Activated naive CD4-positive, alpha-beta T cell treated with anti-CD3 and anti-CD28 coated beads, Interleukin-2, amount 50 U/mL, for 72 hours (primary cell): ENCODE measurements at places on chromosomes 4 and X. TPM values are rescaled to one million over a fixed set of nuclear protein-coding genes. Genes with fewer than 3 reads are reported as not detected.
A peak's percentile ranks its signal among the peaks of the same experiment; 100 is the strongest.

DNA sequence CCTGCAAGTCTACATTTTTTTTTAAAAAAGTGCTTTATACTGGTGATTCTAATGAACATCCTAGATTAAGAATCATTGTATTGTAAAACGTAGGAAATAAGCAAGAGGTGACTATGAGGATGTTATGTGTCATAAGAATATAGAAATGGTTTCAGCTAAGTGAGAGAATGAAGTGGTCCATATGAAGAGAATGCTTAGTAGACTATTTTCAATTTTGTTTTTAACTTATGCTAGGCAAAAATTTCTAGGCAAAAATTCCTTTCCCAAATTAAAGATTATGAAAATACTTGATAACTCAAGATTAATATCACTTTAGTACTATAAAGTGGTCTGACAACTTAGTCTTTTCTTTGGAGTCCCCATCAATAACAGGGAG, 825 bp downstream of the DYNLT3 start:
- DNase-seq = no peak

YY2 gene
- total RNA-seq = 0.54 TPM

GYPA gene
- not detected for total RNA-seq

- DNase-seq = no peak
Observed at GRCh38 chrX:8960957-8961468, 72.9 kb downstream of the FAM9B start.

FGFBP1 gene
- not detected for total RNA-seq

PCDH18 gene
- total RNA-seq = 0.06 TPM

ADAM29 gene
- not detected for total RNA-seq

FAM241A gene
- 2.6 TPM for total RNA-seq

DNA sequence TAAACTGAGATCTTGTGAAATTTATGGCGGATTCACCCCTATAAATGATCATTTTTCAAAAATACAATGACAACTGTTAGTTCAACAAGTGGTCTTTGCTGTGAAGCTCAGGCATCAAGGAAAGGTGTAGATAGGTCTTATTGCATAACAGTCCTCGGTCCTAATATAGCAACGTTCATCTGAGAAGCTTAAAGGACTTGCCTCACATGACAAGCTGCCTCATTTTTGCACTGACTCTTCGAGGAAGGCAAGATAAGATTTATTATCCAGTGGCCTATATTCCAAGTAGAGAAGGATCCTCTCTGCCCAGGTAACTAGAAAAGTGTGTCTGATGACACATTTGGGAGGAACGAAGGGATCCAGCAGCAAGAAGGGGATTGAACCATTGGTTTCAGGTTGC, 13.6 kb upstream of the DDX3X start:
- DNase-seq = no peak

DNA sequence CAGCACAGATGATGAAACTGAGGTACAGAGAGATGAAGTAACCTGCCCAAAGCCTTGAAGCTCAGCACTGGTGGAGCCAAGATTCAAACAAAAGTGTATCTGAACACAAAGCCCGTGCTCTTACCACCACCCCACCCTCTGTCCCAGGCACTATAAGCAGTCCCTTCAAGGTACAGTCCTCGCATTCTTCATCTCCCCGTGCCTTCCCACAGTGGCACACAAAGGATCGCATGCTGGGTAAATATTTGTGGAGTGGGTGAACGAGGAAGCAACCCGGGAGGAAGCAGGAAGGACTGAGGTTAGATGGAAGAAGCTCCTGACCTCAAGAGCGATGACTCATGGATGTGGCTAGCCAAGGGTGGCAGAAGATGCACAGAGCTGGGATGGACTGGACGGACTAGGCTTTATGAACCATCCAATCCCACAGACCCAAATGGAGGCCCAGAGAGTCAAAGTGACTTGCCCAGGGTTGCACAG, 18.4 kb downstream of the IQSEC2 start:
- peak; percentile 60 for DNase-seq

ARHGAP10 gene
- 2.9 TPM for total RNA-seq

MMRN1 gene
- total RNA-seq = 0.11 TPM

- DNase-seq = no peak
Observed at GRCh38 chr4:8709050-8709728, 116.6 kb downstream of the CPZ start.

DNA sequence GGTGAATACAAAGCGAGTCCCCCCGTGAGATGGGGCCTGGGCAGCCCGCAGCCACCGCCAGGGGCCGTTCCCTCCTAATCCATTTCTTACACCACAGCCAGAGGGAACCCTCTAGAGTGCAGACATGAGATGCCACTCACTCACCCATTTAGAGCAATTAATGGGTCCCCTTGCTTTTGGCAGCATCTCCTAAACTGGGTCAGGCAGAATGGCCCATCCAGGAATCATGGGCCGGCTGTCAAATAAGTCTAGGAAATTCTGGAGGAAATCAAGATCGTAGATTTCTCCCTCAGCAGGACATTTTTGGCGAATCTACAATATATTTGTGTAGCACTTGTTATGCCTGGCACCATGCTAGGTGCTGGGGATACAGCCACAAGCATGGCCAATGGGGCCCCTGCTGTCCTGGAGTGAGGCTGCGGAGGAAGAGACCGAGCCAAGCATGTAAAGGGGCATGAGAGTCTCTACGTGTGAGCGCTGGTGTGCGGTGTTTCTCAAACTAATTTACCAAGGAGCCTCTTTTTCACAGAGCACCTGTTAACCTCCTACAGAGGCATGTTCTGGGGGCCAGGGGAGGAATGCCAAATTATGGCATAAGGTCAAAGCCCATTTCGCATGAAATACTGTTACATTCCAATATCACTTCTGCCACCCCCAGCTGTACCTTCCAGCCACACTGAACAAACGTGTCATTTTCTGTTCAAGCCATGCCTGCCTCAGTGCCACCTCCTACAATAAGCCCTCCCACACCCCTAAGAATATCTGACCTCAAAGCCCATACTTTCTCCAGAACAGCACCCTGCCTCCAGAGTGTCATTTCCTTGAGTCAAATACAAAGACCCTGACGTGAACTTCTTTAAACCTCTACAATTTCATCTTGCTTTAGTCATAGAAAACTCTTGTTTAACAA, 28.1 kb upstream of the JAKMIP1 start:
- no peak for DNase-seq

- no peak for DNase-seq
Observed at GRCh38 chr4:7659429-7660175, 224.9 kb upstream of the PSAPL1 start.

GRCh38 chr4:147535124-147535523, 54.2 kb downstream of the EDNRA start:
- no peak for DNase-seq

GRCh38 chrX:42754603-42755002, 23.4 kb downstream of the PPP1R2C start:
- no peak for DNase-seq

- DNase-seq = no peak
Observed at GRCh38 chrX:106894978-106895452, 8.1 kb downstream of the RIPPLY1 start.

GRCh38 chr4:87306056-87306455, 16.6 kb downstream of the HSD17B13 start:
- DNase-seq = no peak
